ENCODE measurements at places on chromosomes 5 and 9.

DNA sequence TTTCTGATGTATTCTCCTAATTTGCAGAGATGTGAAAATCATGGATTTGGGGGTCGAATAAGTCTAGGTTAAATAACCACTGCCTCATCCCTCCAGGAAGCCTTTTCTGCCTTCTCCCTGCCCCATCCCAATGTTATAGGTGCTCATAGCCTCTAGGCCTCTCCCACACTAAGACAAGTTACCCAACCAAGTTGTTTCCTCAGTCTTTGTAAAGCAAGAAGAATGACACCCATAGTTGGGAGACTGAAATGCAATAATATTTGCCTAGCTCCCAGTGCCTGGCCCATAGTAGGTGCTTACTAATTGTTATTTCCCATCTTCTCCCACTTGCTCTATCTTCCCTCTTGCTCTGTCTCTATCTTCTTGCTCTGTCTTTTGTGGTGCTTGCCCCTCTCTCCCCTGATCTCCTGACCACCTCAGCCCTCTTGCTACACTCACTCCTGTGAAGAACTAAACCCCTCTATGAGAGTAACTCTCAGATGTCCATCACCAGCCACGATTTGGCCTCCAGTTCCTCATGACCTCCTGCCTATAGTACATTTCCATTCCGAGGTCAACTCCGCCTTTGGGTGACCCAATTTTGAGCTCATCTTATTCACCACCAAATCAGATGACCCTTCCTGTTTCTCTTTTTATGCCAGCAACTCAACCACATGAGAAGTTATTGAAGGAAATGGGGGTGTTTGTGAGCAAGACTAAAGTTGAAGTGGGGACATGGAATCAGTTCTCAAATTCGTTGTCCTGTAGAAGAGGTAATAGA is 7.0 kb downstream of the AFAP1L1 start:
- DNase-seq: no peak

DNA sequence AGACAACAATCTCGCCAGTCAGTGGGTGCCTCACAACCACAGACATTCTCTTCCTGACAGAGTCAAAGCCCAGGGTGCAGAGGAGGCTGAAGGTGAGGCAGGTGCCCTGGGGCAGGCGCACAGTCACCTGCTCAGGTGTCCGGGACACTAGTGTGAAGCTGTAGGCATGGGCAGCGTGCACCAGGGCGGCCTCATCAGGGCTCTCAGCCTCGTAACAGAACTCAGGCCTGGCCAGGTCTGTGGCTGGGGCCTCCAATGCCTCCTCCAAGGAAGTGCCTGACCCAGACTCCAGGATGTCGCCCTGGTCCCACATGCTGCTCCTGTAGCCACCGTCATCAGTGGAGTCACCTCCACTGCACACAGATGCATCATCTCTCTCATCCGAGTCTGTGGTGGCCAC is 198.7 kb downstream of the PTTG1 start:
- no peak for DNase-seq

GRCh38 chr5:115170134-115170928 is 623 bp upstream of the TRIM36 start:
- DNase-seq: no peak

DNA sequence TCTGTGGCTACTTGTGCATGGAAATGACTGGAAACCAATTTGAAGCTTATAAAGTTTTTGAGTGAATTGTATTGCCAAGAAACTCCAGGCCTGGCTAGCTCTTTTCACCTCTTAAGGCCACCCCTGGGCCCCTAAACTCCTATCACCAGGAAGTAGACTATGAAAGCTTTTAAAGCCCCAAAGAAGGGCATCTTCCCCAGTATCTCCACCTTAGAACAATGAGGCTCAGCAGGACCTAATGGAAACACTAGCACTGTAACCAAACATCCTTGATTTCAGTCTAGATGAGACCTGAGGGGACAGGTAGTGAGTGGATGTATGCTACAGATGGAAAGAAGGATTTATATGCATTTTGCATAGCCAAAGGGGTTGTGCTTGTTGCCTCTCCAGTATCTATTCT is 25.0 kb downstream of the LYRM7 start:
- no peak for DNase-seq

GRCh38 chr5:17014686-17015085 is 78.6 kb upstream of the MYO10 start:
- no peak for DNase-seq

- DNase-seq: no peak
Observed at GRCh38 chr5:130337179-130337888, 433.1 kb downstream of the CHSY3 start.

DNA sequence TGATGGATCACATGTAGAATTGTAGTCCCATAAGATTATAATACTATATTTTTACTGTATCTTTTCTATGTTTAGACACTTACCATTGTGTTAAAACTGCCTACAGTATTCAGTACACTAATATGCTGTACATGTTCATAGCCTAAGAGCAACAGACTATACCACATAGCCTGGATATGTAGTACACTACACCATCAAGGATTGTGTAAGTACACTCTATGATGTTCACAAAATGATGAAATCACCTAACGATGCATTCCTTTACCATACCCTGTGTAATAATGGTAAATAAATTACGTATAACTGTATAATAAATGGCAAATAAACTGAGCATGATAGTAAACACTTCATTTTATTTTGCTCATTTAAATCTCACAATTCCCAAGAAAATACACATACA is 60.3 kb downstream of the RICTOR start:
- no peak for DNase-seq

- DNase-seq: no peak
Observed at GRCh38 chr5:135429301-135430134, 17.6 kb downstream of the DCANP1 start.

- no peak for DNase-seq
Observed at GRCh38 chr9:14981291-14981950, 71.2 kb upstream of the FREM1 start.

DNA sequence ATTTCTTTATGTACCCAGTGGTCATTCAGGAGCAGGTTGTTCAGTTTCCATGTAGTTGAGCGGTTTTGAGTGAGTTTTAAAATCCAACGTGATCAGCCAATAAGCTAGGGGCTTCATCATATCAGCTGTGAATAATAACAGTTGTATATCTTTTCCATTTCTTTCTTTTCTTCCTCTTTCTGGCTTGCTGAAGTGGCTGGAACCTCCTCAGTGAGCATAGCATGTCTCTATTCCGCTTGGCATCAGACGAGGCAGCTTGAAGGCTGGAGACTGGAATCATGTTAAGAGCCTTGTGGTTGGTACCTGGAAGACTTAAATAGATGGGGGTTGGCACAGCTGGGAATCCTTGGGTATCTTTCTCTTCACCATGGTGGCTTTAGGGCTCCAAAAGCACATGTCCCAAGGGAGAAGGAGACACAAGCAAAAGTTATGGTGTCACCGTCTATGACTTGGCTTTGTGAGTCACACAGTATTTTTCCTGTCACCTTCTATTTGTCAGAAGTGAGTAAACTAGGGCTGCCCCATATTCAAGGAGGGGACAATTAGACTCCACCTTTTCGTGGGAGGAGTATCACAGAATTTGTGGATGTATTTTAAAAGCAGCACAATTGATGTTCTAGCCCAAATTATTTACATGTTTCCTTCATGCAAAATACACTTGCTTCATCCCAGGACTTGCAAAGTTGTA is 38.0 kb upstream of the RETREG1 start:
- DNase-seq: no peak

DNA sequence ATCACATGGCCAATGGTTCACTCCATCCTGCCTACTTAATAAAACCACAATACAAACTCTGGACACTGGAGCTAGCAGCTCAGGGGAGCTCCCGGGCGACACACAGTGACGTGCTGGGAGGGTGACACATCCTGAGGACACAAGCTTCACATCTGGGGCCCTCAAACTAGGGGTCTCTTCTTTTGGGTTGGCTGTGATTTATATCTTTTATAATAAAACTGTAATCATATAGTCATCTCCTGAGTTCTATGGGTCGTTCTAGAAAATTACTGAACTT is 12.1 kb upstream of the MAPK9 start:
- no peak for DNase-seq

- no peak for DNase-seq
Observed at GRCh38 chr5:39619168-39619818, 194.5 kb upstream of the DAB2 start.

DNA sequence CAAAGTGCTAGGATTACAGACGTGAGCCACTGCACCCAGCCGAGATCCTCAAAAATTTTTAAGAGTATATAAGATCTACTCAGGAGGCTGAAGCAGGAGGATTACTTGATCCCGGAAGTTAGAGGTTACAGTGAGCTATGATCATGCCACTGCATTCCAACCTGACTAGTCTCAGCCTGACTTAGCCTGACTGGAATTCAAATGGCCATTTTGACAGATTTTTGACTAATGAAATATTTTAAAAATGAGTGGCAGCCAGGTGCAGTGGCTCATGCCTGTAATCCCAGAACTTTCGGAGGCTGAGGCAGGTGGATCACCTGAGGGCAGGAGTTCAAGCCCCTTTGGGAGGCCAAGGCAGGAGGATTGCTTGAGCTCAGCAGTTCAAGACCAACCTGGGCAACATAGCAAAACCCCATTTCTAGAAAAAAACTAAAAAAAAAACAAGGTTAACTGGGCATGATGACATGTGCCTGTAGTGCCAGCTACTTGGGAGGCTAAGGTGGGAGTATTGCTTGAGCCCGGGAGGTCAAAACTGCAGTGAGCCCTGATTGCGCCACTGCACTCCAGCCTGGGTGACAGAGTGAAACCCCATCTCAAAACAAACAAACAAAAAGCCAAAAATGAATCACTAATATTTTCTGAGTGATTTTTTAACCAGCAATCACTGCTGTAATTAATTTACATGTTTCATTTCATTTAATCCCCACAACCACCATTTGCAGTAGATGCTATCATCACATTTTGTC is 16.6 kb downstream of the ATOX1 start:
- DNase-seq: no peak

GRCh38 chr5:122394284-122394930 is 82.4 kb downstream of the SNCAIP start:
- DNase-seq: no peak

- DNase-seq: no peak
Observed at GRCh38 chr9:123544007-123544827, 188.2 kb downstream of the CRB2 start.

- DNase-seq: no peak
Observed at GRCh38 chr9:127418037-127418471, 6.1 kb upstream of the ZNF79 start.

GRCh38 chr5:56601641-56602071 is 213.7 kb upstream of the MAP3K1 start:
- no peak for DNase-seq

DNA sequence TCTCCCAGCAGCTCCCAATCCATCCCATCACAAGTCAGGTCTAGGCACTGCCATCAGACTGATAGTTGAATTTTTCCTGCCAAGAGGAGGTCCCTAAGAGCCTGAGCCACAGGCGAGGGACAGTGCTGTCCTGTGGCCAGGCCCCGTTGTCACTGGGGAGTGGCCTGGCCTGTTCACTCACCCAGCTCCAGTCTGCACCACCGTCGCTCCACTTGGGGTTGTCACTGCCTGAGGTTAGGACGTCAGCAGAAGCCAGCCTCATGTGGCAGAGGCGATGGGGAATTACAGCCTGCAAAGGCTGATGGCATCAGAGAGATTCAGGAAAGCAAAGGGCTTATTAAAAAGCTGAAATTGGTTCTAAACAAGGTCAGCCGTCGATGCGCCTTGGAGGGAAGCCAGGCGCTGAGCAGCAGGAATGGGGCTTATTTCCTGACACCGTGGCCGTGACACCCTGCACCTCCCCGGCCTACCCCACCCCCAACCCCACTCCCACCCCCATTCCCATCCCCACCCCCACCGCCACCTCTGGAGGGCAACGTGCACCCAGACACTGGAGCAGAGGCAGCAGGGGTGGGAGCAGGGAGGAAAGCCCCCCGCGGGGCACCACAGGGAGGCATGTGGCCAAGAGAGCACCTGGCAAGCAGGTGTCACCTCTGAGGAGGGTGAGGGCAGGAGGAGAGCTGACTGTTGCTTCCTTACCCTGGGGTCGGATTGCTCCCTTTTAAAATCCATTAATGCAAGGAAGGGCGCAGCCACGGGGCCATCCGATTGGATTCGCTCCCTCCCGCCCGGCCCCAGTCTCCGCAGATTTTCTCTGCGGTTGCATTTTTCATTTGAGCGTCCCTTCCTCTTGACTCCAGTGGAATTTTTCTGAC is 3.1 kb upstream of the DBH start:
- no peak for DNase-seq

GRCh38 chr5:133944263-133945185 is 23.9 kb downstream of the C5orf15 start:
- no peak for DNase-seq

- no peak for DNase-seq
Observed at GRCh38 chr9:136808075-136808805, 492 bp downstream of the RABL6 start.

DNA sequence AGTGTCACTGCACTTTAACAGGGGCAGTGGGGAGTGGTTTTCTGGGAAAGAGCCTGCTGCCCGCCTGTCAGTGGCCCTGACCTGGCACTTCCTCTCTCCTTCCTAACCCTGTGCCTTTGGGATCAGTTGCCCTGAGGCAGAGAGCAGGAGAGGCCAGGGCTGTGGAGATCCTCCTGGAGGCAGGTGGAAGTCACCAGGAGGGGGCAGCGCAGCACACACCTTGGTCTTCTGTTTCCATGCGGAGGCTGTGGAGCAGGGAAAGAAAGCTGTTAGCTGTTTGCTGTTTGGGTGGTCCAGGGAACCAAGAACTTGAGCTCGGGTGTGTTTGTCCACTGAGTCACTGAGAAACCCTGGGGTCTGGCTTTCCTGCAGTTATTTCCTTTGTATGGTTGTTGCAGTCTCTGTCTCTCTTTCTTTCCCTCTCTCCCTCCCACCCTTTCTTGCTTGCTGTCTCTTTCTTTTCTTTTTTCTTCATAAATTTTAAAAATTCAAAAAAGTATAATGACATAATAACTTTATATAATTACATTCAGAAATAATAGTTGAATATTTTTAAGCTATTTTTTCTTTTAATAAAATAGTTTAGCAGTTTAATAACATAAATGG is 28.1 kb downstream of the NTRK2 start:
- DNase-seq: no peak

GRCh38 chr5:126995039-126995438 is 35.3 kb downstream of the MARCHF3 start:
- DNase-seq: no peak

DNA sequence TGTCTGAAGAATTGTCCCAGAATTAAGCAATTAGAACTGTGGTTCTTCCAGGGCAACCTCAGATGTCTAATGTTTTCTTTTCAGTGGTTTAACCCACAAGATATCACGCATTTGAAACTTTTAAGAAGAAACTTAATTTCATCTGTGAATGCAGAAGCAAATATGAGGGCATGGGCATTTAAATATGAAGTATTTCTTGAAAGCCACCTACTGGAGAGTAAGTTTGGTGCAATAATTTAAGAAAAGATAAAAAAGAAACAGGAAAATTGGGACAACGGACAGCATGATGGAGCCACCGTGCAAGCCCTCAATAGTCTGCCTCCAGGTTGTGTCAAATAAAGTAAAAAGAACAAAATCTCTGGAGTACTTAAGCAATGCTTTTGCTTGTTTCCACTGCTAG is 1.2 kb upstream of the CAPSL start:
- no peak for DNase-seq

DNA sequence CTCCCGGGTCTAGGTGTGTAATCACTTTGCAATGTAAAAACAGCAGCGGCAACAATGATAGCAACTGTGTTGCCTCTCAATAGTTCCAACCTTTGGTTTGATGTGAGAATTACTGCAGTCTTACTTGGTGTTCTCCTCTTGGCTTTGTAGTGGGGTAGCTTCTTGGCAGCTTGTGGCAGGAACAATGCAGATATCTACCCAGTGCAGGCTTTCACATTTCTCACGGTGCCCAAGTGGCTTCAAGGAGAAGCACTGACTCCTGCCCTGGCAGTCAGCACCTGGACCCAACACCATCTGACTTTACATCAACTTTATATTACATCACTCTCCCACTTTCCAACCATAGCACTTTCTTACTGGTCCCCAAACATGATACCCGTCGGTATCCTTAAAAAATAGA is 28.4 kb upstream of the TIFAB start:
- no peak for DNase-seq

All from T-helper 1 cell (primary cell).